ENCODE measurements at places on chromosomes 12 and 14.

DNA sequence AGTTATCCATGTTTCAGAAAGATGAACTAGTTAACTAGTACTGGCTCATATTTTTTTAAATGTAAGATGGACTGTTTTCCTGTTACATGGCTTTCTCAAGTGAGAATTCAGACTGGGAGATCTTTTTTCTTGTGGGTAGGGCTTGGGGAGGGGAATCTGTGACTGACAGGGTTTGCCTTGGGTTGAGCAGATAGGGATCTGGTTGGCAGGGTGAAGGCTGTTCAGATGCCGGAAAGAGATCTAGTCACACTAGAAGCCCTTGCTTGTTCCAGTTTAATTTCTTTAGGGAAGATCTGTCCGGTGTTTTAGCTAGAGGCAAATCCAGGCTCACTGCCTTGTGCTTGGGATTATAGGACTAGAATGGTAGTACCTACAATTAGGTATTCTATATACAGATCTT, 63.2 kb downstream of the FBXO33 start:
- no peak for DNase-seq

DNA sequence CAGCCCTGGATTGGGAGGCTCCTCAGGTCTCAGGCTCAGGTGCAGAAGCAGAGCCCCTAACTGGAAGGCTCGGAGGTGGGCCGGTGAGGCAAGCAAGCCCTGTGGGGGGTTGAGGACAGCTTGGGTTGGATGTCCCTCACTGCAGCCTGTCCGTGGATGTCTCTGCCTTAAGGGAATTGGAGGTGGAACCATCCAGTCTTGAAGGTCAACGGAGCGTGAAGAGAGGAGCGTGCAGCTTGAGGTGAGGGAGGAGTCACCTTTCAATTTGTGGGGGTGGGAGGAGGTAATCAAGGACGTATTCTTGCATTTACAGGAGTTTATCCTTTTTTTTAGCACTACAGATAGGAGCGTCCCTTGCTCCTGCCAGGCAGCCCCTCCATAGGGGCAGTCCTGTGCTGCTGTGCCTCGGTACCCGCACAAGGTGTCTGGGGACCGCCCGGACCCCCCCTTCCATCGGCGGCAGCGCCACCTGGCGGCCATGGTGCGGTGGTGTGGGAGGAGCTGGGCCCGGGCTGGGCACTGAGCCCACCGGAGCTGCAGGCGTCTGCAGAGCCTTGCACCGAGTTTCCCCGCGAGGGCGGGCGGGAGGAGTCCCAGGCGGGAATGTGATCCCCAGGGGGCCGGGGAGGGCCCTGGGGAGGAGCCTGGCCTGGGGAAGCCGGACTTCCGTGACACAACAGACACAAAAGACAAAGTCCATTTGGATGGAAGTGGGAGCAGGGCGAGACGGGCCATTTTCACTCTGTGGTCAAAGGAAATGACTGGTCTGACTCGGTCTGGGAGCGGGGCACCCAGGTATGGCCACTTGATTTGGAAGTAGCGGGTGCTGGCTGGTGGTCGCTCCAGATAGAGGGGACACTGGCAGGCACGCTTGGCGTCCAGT, 864 bp downstream of the DNAJC22 start:
- peak; percentile 39 for DNase-seq

- DNase-seq: peak; percentile 65
Observed at GRCh38 chr14:73943083-73943482, 6.8 kb downstream of the FAM161B start.

GRCh38 chr12:124021007-124021406, 48.0 kb downstream of the ZNF664 start:
- DNase-seq: no peak

DNA sequence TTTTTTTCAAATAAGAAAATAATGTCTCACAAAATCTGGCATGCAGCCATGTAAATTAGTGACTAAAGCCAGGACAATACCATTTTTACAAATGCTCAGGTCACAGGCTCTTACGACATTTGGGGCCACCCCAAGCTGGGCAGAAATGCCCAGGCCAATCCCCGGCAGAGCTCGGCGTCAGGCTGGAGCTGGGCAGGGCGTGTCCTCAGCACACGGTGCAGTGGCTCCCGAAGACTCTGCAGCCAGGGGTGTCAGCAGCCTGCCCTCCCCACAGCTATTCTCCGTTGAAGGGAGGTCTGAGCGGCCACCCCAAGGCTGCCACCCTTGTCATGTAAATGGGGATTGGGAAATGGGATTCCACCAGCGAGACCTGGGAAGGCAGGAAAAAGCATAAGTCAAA, 158.6 kb downstream of the DICER1 start:
- DNase-seq: peak; percentile 9

GRCh38 chr12:89695100-89695499, 13.5 kb downstream of the ATP2B1 start:
- no peak for DNase-seq

- no peak for DNase-seq
Observed at GRCh38 chr12:123150744-123151456, at the start of gene PITPNM2. Gene PITPNM2 (minus strand): TSS chr12:123151090. CDS start chr12:123034590, 116,500 bp downstream.

DNA sequence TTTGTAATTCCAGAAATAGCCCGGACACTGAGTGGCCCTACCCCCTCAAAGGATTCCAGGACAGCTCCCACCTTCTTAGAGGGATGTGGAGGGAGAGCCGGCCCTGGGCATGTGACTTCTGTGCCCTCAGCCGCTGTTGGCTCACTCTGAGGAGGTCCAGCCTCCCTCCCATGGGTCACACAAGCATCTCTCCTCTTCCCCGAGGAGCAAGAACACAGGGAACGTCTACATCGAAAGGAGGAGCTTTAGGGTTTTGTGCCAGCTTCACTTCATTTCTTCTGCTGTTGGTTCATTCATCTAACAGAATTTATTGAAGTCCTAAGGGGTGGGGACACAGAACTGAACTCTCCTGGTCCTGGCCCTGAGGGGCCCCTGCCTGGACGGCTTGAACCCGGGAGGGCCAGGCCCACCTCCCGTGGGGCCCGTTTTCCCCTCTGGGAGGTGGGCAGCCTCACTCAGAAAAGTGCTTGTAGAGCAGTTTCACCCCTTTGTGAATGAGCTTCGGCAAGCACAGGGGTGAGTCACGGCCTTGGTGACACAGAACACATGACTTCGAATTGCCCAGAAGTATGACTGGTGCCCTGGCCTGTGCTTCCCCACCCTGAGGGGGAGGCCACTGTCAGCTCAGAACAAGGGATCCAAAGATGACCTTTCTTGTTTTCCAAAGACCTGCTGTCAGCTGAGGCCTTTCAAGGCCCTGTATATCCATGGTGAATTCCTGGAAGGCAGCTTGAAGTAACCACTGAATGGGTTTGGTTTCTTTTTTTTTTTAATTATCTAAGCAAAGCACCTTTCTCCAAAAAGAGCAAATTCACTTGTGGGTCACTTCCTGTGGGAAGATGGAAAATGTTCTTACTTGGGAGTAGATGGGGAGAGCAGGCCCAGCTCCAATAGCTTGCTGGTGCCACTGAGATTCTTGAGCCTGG, 39.2 kb downstream of the NFKBIA start:
- DNase-seq: peak; percentile 91

DNA sequence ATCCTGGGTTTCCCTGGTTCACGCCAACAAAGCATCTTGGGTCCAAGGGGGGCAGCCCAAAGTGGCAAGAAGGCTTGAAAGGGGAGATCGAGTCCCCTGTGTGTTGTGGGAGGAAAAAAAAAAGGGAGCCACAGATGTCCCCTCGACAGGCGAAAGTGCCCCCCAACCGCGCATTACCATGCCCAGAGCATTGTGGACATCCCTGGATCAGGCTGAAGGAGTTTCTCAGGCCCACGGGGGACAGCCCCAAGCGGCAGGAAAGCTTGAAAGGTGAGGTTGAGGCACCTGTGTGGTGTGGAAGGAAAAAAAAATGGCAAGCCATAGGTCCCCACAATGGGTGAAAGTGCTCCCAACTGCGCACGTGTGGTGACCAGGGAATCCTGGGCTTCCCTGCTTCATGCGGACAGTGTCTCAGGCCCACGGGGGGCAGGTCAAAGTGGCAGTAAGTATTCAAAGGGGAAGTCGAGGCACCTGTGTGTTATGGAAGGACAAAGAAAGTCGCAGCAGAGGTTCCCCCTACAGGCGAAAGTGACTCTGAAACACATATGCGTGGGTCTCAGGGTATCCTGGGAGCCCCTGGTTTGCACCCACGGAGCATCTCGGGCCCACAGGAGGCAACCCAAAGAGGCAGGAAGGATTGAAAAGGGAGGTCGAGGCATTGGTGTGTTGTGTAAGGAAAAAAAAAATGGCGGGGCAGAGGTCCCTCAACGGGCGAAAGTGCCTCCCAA, 580.1 kb downstream of the ALG10 start:
- no peak for DNase-seq

- DNase-seq: no peak
Observed at GRCh38 chr12:120264086-120264903, 1.2 kb downstream of the PXN start.

GRCh38 chr12:11209113-11209512, 22.4 kb upstream of the TAS2R42 start:
- DNase-seq: no peak

- DNase-seq: no peak
Observed at GRCh38 chr12:43676183-43676813, 82.3 kb downstream of the PUS7L start.

- no peak for DNase-seq
Observed at GRCh38 chr12:131643631-131644452, 67.0 kb upstream of the SFSWAP start.

- no peak for DNase-seq
Observed at GRCh38 chr14:76257111-76257803, 105.5 kb downstream of the GPATCH2L start.

DNA sequence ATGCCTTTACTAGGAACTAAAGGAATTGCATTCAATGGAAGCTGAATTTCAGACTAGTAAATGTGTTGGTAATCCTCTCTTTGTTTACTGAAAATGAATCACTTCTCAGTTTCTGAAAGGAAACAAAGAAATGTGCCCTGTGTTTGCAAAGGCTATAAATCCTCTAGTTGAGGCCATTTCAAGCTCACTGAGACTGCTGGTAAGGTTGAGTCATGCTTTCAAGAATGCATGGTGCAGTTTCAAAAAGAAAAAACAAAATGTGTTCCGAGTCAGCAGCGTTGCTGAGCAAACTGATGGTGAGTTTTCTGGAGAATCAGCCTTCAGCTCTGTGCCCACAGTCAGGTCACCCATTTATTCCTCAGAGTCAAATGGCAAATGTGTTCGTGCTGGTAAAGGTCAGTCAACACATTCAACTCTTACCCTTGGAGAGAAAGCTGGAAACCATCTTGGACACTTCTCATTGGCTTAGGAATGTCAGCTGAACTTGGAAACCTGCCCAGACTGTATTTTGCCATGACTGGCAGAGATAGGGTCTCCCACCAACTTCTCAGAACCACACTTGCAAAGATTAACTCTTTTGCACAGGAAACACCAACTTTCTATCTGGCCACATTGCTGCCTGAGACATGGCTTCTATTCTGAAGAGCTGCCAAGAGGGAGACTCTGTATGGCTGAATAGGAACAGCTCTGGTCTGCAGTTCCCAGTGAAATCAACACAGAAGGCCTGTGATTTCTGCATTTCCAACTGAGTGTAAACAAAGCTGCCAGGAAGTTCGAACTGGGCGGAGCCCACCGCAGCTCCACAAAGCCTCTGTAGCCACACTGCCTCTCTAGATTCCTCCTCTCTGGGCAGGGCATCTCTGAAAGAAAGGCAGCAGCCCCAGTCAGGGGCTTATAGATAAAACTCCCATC, 484.4 kb downstream of the ATP23 start:
- no peak for DNase-seq

- no peak for DNase-seq
Observed at GRCh38 chr12:53174881-53175491, 5.5 kb upstream of the ZNF740 start.

DNA sequence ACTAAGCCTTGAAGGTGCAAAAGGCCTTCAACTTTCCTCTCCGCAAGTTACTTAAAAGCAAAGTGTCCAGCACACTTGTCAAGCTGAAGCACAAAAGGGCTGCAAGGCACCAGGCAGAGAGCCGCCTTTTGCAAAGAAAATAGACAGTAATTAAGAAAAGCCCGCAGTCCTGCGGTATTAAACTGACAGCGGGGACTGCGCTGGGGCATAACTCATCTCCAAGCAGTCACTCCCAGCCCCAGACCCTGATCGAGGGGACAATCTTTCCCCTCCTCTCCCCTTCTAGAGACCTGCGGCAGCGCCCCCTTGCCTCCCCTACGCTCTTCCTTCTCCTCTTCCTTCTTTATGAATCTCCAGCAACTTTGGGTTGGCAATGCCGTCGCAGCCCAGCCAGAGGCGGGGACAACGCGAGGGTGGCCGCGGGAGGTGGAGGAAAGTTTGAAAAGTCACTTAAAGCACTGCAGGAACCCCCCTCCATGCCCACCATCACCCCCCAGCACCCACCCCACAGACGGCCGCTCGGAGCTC, 200.9 kb upstream of the CAND1 start:
- no peak for DNase-seq

- DNase-seq: no peak
Observed at GRCh38 chr14:34424488-34424887, 37.6 kb downstream of the SPTSSA start.

DNA sequence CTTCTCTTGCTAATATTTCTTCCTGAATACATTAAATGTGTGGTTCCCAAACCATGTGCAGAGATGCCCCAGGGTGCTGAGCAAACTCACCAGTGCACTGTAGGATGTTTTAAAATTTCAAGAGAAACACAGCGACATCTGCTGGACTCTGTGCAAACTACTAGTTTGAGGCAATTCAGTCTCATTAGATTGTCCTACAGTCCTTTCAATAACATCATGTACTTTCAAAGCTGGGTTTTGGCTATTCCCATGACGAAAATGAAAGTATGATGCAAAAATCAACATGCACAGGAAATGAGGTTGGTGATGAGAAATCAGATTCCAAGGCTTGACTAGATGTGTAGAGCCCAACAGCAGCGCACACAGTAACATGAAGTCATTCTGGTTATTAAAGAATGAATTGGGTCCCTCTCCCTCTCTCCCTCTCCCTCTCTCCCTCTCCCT, 66.3 kb downstream of the CLIP1 start:
- peak; percentile 33 for DNase-seq

DNA sequence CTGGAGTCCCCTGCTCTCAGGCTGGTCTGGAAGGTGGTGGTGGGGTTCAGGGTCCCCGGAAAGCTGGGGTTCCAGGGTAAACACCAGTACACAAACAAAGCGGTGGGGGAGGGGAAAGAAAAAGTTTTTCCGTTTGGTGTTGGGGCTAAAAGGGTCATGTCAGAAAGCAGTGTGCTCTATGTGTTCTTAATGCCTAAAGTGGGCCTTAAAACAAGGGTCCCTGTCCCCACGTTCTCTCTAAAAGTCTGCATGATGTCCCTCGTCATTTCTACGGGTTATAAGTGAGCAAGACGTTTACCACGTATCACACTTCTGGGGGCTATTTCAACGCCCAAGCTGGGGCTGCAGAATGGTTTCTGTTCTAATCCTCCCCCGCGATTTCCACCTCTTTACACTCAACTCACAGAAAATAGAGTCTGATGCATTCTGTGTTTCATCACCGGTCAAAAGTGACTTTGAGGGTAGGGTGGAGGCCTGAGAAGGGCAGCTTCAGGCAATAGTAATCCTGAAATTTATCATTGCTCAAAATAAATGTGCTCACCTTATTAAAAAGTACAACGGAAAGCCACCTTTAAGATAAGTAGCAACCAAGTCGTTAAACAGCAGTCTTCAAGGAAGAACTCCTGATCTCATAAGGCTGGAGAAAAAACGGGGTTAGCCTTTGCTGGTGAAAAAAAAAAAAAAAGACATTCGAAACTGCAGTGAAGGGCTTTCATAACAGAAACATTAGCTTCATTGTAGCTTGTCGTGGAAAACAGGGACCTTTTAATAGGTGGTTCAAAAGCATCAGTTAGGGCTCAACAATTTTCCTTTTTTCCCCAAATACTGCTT, 63.9 kb upstream of the PTGR2 start:
- DNase-seq: no peak
